ENCODE measurements at places on chromosomes 3 and 15. TPM values are rescaled to one million over a fixed set of nuclear protein-coding genes. Genes with fewer than 3 reads are reported as not detected.

- H3K27me3 ChIP-seq, result no peaks in the 10 kb centered on the region
- DNase-seq, result no peak
- H3K27ac ChIP-seq, result no peak overlapping the region
These were observed 563.6 kb upstream of the NAALADL2 start for GRCh38 chr3:174295306-174296092.

DNA sequence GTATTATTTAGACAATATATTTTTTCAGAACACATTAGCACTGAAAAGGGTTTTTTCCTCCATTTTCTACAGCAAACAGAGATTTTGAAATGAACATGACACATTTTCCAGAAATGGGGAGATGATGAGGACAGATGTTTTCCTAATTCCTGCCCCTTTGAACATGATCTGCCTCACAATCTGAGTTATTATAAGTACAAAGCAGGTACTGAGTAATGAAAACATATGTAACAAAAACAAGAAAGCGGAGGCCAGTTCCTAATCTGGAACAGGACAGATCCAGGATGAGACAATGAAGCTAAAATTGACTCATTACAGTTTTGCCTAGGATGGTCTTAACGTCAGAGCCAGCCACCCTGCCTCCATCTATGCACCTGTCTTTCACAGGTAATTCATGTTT lies 642.8 kb upstream of the NR2F2 start:
- H3K27ac ChIP-seq, result no peak overlapping the region
- DNase-seq, result no peak
- H3K4me3 ChIP-seq, result no peak overlapping the region
- H3K36me3 ChIP-seq, result no peaks in the 10 kb centered on the region

GRCh38 chr15:89496155-89497098 lies at the start of gene RHCG:
RHCG (minus strand) TSS chr15:89496583; CDS start chr15:89496544, 39 bp downstream.
- H3K27me3 ChIP-seq, result peaks cover 37% of the 10 kb centered on the region
- H3K4me3 ChIP-seq, result no peak within 1 kb of the TSS
- peak; percentile 59 for DNase-seq
- no peaks in the 10 kb centered on the region for H3K4me1 ChIP-seq

DNA sequence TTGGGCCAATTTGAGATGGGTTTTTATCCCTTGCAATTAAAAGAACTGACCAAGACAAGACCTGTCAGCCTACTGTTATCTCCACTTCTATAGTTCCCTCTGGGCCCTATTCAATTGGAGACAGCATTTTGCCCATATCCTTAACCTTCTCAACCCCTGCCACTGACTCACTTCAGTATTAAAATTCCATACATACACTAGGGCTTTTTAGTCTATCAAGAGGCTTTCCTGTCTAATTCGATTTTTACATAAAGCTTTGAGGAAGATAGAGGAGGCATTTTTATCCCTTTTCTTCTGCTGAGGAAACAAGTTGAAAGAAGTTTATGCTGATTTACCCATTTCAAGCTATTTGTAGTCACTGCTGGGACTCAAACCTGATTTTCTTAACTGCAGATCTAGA lies 51.1 kb downstream of the GTF2E1 start:
- H3K27me3 ChIP-seq, result peaks cover 3% of the 10 kb centered on the region
- H3K4me3 ChIP-seq, result no peak overlapping the region
- H3K4me1 ChIP-seq, result no peaks in the 10 kb centered on the region
- no peaks in the 10 kb centered on the region for H3K36me3 ChIP-seq

GRCh38 chr3:171293142-171293782 lies 166.9 kb downstream of the TNIK start:
- H3K4me1 ChIP-seq, result peaks cover 35% of the 10 kb centered on the region
- DNase-seq, result no peak
- H3K27ac ChIP-seq, result peak overlapping the region; percentile 37
- no peaks in the 10 kb centered on the region for H3K27me3 ChIP-seq
- peaks cover 25% of the 10 kb centered on the region for H3K36me3 ChIP-seq
- no peak overlapping the region for H3K4me3 ChIP-seq

MB21D2 gene
- total RNA-seq, result 8.6 TPM

PLSCR2 gene
- total RNA-seq, result not detected

TM4SF4 gene
- not detected for total RNA-seq

KLHL25 gene
- total RNA-seq, result 9.8 TPM

All from activated CD4-positive, alpha-beta T cell treated with anti-CD3 and anti-CD28 coated beads, Interleukin-2, amount 10 ng/mL, durations not matched to agents 24 days and 14 days (primary cell).